HAP-1 (cell line): ENCODE measurements at places on chromosomes 7 and 10.

- peak; percentile 79 for DNase-seq
Observed at GRCh38 chr10:116974456-116975005, 30.5 kb downstream of the SHTN1 start.

DNA sequence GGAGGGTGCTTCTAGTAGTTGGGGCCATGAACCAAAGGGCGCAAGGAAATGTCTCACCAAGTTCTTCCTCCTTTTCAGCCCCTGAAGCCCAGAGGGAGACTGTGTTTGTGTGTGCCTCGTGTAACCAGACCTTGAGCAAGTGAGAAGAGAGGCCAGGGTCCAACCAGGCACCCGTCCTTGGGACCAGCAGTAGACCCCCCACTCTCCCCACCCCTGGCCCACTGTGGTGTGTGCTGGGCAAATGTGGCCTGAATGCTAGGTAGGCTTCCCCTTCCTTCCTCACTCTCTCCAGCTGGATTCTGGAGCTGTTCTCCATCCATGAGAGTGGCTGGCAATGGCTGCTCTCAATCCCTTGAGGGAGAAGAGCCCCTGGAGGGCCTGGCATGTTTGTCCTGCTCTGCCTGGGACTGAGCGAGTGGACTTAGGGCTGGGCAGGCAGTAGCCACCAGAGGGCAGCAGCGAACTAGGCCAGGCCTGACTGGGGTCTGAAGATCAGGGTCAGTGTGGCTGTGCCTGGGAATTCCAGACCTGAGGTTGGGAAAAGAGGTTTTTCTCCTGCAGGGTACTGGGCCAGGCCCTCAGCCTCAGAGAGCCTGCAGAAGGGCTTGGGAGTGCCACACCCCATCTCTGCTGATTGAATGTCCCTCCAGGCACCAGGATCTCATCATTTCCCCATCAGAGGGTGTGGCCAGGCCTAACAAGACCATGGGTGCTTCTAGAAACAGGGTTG is 12.5 kb downstream of the SFRP5 start:
- DNase-seq = peak; percentile 12

- DNase-seq = no peak
Observed at GRCh38 chr10:69647819-69648218, 17.8 kb downstream of the FAM241B start.

DNA sequence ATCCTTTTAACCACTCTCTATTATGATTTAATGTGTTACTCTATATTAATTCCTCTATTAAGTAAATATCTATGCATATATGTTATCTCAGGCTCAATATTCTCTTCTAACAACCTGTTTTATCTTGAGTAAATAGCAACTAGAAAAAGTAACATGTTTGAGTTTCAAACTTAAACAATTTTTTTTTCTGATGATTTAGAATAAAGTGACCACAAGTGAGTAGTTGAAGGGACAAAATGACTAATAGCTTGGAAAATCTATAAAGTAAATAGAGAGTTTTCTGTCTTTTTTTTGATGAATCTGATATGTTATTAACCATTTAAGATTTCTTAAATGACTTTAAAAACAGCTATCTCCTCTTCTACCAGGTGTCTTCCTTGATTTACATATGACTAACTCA is 483.8 kb downstream of the TFEC start:
- DNase-seq = no peak

DNA sequence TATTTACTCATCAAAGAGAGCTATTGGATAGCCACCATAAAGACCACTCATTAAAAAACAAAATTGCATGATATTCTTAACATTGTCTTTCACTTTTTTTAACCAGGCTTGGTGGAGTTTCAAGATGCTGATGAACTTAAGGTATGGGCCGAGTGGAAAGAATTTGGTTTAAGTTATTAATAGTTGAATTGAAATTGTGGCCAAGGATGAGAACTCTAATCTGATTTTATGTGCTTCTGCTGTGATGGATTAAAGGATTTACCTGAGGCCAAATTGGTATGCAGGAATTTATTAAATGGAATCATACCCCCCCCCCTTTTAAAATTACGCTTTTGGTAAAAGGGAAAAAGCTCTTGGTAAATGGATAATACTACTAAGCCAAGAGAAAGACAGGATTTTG is 33.8 kb upstream of the TOMM7 start:
- DNase-seq = no peak

GRCh38 chr7:67564959-67565358 is 568.3 kb downstream of the TYW1 start:
- DNase-seq = no peak

DNA sequence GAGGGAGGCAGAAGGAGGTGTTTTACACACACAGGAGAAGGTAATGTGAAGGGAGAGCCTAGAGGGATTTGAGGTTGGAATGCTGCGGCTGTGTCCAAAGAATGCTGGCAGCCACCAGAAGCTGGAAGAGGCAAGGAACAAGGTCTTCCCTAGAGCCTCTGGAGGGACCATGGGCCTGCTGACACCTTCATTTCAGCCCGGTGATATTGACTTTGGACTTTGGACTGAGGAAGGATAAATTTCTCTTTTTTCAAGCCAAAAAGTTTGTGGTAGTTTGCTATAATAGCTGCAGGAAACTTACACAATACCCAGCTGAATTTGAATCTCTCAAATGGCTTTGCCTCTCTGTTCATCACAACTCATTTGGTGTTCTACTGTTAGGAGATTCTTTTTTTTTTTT is 34.6 kb downstream of the UBN2 start:
- DNase-seq = no peak

DNA sequence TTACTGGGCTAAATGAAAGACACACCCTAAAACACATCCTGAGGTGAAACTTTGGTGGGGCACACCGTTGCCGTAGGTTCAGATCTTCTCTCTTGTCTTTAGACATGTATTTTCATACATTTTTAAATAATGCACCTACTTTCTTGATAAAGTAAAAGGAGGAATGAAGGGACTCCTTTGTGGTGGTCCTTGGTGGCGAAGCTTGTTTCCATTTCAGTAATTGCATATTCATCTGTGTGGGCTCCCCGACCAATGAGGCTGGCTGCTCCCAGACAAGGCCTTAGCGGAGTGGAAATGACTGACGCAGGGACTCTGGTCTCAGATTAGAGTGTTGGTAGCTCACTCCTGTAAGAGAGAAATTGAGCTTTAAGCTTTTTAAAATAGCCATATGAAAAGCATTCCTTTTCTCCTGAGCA is 815 bp downstream of the CCSER2 start:
- peak; percentile 45 for DNase-seq

DNA sequence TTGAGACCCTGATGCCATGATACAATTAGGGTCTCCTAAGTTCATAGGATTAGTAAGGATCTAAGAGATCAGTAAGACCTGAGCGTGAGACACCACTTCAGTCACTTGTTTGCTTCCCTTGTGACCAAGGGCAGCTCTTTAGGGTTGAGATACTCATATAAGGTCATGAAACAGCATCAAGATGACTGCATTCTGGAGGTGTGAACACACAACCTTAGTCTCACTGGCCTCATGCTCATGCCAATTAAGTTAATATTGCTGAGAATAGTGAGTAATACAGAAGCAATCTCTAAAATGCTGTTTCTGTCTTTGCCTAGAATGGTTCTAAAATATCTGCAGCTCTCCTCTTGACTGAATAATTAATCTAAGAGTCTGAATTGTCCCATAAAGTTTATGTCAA is 39.6 kb upstream of the KLHL7 start:
- DNase-seq = no peak

DNA sequence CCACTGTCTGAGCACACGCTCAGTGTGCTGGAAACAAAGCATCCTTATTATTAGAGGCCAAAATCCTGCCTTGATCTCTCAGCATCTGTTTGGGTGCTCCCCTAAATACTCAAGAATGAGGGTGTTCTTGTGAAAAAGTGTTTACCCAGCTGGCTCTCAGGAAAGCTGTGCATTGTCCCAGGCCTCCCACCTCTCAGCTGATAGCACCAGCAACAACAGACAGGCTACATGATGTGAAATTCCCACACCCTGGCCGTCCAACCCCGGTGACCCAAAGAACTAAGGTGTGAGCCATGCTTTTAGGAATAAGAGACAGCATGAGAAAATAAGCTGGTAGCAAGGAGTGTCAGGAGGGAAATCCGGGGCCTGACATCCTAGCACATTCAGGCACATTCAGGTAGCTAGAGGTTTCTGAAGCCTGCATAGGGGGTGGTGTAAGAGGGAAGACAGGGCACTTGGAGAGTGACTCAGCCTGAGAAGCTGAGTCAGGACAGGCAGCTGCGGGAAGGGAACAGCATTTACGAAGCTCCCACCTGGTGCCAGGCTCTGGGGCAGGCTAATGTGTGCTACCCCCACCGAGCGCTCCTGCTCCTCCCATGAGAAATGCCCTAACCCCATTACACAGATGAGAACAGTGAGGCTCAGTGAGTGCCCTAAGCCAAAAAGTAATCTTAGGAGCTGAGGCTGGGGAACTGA is 205.6 kb downstream of the GRID1 start:
- DNase-seq = no peak
